ENCODE measurements at places on chromosomes 3 and 15. TPM values are rescaled to one million over a fixed set of nuclear protein-coding genes. Genes with fewer than 3 reads are reported as not detected.

Gene TTC21A
- total RNA-seq = 1.1 TPM

Gene ACP3
- total RNA-seq = 1.1 TPM

Gene FGF7
- total RNA-seq = 34.6 TPM

Gene C3orf85
- not detected for total RNA-seq

Gene BFSP2
- not detected for total RNA-seq

Gene TM4SF4
- not detected for total RNA-seq

Gene UROC1
- not detected for total RNA-seq

Gene LMAN1L
- 23.5 TPM for total RNA-seq

Gene NMD3
- total RNA-seq = 64.6 TPM

GRCh38 chr3:159902546-159903314 lies 85.9 kb upstream of the IL12A start:
- DNase-seq = no peak

GRCh38 chr15:73620078-73620477 lies 13.1 kb downstream of the NPTN start:
- no peak for DNase-seq

DNA sequence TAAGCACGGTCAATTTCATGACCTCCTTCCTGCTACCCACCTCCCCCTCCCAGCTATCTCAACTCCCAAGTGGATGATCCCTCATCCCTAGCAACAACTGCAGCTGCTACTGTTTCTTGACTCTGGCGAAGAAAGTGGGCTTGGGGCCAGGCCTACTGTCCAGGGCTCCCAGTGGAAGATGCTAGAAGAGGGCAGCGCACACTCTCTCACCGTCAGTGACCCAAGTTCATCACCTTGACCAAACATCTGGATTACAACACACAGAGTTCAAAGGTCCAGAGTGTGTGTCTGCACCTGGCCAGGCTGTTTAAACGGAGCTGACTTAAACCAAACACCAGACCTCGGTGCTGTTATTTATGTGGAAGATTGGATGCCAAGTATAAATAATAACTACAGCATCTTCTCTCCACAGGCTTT lies 385.6 kb downstream of the SHQ1 start:
- DNase-seq = peak; percentile 65

DNA sequence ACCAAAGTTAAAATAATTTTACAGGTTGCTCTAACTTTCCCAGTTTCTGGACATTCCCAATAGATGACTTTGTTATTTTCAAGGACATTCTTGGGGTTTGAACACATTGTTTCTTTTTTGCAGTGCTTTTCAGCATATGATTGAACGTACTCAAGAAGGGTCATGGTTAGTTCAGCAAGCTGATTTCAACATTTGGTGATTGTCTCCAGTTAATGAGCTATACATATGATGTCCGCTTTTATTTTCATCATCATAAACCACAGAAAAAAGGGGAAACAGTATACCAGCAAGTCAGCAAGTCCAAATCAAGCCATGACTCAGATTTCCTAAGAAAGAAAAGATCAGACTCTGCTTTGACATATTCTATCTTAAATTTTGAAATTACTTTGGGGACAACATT lies 69.4 kb downstream of the B3GALNT1 start:
- no peak for DNase-seq

- DNase-seq = no peak
Observed at GRCh38 chr3:136186846-136187245, 9.3 kb downstream of the MSL2 start.

DNA sequence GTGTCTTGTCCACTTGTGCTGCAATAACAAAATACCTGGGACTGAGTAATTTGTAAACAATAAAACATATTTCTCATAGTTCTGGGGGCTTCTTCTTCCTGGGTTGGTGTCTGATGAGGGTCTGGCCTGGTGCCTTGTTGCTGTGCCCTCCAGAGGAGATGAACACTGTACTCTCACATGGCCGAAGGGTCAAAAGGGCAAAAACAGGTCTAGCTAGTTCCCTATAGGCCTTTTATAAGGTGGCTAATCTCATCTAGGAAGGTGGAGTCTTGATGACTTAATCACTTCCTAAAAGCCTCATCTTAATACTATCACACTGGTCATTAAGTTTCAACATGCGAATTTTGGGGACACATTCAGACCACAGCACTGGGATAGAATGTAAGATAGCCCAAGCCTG lies 228.4 kb downstream of the TLE3 start:
- no peak for DNase-seq

DNA sequence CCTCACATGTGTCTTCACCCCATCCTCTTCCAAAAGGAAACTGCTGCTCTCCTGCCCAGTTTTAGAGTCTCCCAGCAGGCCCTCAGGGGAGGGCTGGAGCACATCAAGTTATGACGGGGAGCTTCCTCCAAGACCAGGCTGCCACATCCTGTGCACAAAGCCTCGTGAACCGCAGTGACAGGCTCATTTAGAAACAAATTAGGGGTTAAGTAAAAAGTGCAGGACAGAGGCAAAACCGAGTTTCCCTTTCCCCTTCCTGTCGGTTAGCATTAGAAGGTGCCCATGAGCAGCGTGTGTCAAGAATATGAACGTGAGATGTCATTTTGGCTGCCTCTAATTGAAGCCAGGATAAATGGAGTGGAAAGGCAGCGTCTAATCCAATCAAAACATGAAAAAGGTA lies 199.7 kb downstream of the ARRDC4 start:
- no peak for DNase-seq

GRCh38 chr3:172984914-172985313 lies 156.1 kb downstream of the SPATA16 start:
- DNase-seq = no peak

DNA sequence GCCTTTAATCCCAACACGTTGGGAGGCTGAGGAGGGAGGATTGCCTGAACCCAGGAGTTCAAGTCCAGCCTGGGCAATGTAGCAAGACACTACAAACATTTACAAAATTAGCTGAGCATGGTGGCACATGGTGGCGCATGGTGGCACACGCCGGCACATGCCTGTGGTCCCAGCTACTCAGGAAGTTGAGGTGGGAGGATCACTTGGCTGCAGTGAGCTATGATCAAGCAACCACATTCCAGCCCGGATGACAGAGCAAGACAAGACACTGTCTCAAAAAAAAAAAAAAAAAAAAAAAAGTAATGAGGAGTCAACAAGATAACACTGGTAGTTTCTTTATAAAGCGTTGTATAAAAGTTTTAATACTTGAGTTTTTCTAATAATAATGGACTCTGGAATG lies 10.1 kb downstream of the FEZF2 start:
- no peak for DNase-seq

GRCh38 chr15:99154271-99154670 lies 49.4 kb downstream of the SYNM start:
- DNase-seq = no peak

GRCh38 chr3:40939741-40940130 lies 259.6 kb upstream of the CTNNB1 start:
- no peak for DNase-seq

DNA sequence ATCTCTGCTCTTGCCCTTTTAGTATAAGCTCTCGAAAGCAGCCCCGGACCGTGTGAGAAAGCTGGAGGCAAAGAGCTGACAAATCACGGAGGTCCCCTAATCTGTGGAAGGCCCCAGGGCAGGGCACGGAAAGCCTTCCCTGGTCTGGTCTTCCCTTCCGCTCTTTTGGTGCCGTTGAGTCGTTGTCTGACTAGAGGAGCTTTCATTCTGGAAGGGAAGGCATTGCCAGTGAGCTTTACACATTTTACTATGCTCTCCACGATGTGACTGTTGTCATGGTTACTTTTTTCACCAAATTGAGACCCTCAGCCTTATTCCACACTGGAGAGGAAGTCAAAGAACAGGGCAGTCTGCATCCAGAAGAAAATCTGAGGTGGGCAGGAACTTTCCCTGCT lies 71.7 kb downstream of the CYP19A1 start:
- no peak for DNase-seq

GRCh38 chr3:113304102-113304501 lies 92.7 kb downstream of the BOC start:
- no peak for DNase-seq

GRCh38 chr15:76059320-76060117 lies at the start of gene TMEM266:
Gene TMEM266 (plus strand): TSS chr15:76059985. CDS start chr15:76134264, 74,279 bp downstream.
- peak; percentile 61 for DNase-seq
